ENCODE measurements at places on chromosomes 1 and 21.

- no peak for DNase-seq
These were observed 93.5 kb downstream of the PRKAB2 start for GRCh38 chr1:147078606-147079399.

DNA sequence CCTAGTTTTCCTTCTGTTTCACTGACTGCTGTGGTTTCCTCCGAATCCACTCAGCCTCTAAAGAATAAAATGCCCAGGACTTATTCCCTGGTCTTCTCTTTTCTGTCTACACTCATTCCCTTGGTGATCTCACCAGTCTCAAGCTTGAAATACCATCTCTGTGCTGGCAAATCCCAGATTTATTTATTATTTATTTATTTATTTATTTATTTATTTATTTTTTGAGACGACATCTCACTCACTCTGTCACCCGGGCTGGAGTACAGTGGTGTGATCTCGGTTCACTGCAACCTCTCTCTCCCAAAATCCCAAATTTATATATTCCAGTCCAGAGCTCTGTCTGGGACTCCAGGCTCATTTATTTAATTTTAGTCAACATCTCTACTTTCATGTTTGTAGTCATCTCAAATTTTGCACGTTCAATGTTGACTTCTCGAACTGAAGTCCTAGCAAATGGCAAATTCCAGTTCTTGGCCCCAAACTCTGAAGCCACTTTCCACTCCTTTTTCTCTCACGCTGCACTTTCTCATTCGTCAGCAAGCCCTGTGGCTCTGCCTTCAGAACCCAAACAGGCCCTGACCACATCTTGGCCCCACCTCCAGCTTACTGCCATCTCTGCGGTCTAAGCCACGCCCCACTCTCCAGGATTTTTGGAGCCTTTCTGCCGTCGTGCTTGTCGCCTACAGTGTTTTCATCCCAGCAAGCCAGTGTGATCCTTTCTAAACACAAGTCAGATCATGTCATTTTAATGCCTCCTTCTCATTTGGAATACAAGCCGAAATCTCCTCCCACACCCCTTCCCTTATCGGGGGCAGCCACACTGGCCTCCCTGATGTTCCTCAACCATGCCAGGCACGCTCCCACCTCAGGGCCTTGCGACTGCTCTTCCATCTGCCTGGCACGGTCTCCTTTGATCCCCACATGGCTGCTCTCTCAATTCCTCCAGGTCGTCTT, 14.2 kb upstream of the TENT5B start:
- peak; percentile 53 for DNase-seq

- no peak for DNase-seq
These were observed 307.7 kb downstream of the USP25 start for GRCh38 chr21:16037421-16037955.

DNA sequence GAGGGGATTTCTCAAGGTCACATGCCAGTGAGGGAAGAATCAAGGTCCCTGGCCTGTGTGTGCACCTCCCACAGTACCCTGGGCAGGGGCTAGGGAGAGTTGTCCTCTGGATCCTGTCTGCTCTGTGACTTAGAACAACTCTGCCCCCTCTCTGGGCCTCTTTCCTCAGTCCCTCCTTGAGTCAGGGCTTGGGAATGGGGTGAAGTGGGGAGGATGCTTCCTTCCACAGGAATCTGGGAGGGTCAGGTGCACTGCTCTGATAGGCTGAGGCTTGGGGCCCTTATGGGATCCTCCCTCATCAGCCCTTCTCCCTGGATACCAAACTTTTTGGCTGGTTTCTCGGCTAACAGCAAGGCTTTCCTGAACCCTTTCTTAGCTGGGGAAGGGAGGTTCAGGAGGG, 2.5 kb downstream of the TRNP1 start:
- no peak for DNase-seq

GRCh38 chr1:95229706-95230105, 4.3 kb upstream of the RWDD3 start:
- no peak for DNase-seq

GRCh38 chr1:204145033-204145504, 6.8 kb downstream of the ETNK2 start:
- no peak for DNase-seq

GRCh38 chr1:106568201-106568974, 488.1 kb upstream of the PRMT6 start:
- no peak for DNase-seq

- DNase-seq: no peak
These were observed 2.6 kb upstream of the TNFRSF9 start for GRCh38 chr1:7943251-7943650.

GRCh38 chr1:245715970-245716369, 561.2 kb downstream of the KIF26B start:
- no peak for DNase-seq

DNA sequence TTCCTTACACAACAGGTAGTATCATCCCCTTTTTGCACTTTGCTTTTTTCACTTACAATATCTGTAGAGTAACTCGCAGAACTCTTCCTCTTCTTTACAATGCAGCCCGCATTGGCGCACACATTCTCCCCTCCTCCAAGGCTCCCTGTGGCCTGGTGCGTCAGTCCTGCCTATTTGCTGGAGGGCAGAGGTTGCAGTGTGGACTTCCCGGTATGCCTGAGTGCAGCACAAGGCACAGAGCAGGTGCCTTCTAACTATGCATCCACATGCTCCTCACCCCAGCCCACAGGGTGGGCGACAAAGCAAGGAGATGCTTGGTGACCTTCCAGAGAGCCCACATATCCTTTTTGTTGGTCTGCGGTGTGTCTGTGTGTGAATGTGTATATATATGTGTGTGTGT, 53.3 kb downstream of the ARHGEF11 start:
- DNase-seq: no peak
